ENCODE measurements at places on chromosomes 11 and 22.

GRCh38 chr11:42225664-42226063 lies 766.2 kb upstream of the LRRC4C start:
- DNase-seq: no peak

GRCh38 chr11:126061707-126062678 lies 673 bp downstream of the CDON start:
- DNase-seq: no peak

- DNase-seq: no peak
These were observed 77.3 kb upstream of the ATXN10 start for GRCh38 chr22:45594123-45594941.

DNA sequence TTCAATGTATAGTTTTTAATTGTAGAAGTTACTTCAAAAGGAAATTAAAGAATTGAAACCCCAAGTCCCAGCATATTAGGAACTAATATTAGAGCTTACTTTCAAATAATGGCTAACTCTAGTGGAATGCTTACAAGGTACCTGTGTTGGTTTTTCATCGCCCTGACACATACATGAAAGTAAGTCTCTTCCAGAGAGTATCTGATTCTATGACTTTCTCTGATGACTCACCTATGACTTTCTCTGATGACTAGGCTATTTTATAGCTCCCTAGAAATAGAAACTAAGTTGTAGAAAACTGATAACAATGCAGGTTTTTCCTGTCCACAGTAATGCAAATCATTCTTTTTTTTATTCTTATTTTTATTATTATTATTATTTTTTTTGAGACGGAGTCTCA lies 33.6 kb upstream of the MMP7 start:
- DNase-seq: no peak

DNA sequence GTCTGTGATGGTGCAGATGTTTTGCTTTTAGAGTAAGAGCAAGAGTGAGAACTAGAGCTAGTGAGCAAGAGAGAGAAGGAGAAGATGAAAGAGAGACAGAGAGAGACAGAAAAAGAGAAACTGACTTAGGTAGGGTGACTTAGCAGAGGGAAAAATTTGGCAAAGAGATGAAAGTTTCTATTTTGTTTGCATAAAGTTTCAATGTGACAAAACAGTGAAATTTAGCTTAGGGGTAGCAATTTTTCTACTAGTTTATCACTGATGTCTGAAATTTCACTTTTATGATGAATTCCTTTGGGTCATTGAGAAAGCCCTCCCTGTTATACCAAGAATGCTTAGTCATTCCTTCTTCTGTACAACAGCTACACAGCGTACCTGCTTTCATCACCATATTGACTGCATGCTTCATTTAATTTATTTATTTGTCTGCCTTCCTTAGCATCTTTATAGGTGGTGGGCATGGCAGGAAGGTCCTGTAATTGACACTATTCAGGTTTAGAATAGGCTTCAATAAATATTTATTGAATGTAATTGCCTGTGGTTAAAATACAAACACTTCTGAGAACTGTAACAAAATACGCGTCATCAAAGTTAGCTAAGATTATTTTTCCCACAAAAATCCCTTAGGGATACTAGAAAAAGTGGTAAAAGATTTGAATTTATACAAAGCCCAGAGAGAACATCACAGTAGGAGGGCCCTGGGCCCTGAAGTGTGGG lies 19.9 kb upstream of the CTSC start:
- DNase-seq: peak; percentile 22

DNA sequence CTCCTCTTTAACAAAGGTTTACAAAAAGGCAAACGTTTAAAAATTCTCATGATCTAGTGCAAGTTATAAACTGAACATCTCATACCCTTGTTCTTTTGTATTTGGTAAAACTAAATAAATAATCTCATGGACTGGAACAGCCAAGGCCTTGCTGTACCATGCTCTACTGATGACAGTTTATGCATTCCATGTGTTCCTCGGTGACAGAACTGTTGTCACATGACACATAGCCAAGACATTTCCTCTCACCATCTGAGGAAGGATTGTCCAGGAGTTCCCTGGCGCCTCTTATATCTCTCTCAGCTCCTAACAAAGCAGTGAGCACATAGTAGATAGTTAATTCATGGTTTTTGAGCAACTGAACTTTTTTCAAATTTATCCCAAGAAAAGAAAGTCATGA lies 12.6 kb downstream of the CCDC83 start:
- DNase-seq: no peak

- DNase-seq: no peak
These were observed 116.4 kb downstream of the TRIM29 start for GRCh38 chr11:120021391-120021953.

DNA sequence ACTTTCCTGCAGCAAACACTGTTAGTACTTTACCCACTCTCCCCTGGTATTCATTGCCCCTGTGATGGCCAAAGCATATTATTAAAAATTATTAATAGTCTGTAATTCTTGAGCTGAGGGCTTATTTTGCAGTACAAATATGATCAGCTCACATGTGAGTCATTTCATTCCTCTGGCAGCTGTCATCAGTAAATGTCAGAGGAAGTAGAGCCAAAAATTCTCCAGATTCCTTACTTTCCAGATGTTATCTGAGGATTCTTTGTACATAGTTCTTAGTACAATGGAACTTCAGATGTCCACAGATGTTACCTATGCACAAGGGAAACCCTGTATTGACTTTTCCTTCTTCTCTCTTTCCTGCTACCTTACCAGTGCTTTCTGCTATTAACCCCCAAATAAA lies 12.5 kb downstream of the OR5B3 start:
- DNase-seq: no peak

DNA sequence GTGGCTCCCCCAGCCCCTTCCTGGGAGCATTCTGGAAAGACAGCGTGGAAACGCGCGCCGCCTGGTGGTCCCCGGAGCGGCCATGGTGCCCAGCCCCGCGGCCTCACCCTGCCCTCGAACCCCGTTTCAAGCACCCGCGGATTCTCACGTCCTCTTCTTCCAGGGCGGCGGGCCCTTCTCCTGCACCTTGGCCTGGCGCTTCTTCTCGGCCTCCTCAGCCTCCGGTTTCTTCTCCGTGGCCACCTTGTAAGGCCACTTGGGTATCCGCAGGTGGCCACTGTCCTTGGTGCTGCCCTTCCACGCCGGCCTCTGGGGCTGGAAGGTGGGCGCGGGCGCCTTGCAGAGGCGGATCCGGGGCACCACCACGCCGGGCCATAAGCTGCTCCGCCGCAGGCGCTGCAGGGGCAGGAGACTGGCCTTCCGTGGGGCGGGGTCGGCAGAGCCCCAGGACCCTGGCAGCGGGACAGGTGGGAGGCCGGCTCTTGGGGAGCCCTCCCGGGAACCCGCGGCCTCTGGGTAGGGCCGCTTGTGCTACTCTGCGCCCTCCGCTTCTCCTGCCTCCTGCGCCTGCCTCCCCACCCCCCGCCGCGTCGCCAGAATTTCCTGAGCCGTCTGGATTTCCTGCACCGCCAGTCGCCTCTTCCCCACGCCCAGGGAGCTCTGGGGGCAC lies 83.4 kb downstream of the TRIM51G start:
- no peak for DNase-seq

GRCh38 chr11:23723861-23724260 lies 773.0 kb upstream of the LUZP2 start:
- no peak for DNase-seq

DNA sequence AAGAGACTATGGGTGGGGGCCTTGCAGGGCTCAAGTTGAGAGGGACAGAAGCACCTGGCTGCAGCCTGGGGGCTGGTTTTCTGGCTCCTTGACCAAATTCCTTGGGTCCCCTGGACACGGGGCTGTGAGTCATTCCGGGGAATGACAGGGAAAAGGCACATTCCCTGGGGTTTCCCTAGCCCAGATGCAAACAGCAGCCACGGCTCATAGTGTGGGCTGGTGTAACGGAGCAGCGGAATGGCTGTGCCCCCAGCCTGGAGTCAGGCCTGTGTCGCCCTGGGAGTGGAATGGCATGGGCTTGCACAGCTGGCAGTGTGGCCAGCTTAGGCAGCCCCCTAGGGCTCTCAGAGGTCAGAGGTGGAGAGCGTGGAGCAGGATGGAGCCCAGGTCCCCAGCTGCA lies 77.6 kb upstream of the KCNQ1OT1 start:
- DNase-seq: no peak

GRCh38 chr11:62538470-62539237 lies 8.0 kb downstream of the AHNAK start:
- DNase-seq: no peak

DNA sequence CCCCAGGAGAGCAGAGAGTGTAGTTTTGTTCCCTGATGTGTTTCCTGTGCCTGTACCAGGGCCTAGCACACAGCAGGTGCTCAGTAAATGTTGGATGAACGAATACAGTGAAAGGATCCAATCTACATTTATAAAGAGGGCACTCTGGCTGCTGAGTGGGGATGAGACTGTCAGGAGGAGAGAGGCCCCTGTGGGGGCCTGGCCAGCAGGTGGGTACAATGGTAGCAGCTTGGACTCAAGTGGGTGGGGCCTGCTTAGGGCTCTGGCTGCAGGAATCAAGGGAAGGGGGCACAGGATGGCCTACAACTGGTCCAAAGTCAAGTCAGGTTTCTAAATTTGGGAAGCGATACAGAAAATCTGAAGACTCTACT lies 156.6 kb upstream of the GRK3 start:
- DNase-seq: no peak

- DNase-seq: no peak
These were observed 43.4 kb downstream of the PDHX start for GRCh38 chr11:34959770-34960169.

GRCh38 chr11:23192256-23192655 lies 332.0 kb upstream of the CCDC179 start:
- DNase-seq: no peak

DNA sequence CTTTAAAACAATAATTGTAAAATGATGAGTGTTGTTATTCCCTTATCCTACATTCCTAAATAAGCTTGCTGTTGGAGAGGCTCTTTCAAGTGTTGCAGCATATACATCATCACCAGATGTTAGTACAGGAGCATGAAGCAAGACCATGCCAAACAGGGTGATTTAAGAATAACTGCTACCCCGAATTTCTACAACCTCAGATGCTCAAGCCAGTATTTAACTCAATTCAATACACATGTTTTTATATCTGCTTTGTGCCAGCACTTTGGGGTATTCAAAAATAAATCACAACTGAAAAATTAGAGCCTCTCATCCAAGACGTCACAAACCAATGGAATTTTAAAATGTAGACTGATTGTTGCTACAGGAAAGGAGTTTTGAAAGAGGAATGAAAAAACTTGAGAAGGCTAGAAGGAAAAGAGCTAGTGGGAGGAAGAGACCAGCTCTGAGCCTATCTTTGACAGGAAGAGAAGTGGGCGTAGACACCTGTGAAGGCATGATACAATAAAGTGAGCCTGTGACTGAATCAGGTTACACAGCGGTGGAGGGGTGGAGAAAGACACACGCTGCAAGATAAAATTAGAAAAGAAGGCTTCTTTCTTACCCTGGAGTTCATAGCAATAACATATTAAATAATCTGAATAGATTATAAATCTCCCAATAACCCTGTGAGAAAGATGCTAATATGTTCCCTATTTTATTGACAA lies 95.8 kb downstream of the DLG2 start:
- DNase-seq: no peak

DNA sequence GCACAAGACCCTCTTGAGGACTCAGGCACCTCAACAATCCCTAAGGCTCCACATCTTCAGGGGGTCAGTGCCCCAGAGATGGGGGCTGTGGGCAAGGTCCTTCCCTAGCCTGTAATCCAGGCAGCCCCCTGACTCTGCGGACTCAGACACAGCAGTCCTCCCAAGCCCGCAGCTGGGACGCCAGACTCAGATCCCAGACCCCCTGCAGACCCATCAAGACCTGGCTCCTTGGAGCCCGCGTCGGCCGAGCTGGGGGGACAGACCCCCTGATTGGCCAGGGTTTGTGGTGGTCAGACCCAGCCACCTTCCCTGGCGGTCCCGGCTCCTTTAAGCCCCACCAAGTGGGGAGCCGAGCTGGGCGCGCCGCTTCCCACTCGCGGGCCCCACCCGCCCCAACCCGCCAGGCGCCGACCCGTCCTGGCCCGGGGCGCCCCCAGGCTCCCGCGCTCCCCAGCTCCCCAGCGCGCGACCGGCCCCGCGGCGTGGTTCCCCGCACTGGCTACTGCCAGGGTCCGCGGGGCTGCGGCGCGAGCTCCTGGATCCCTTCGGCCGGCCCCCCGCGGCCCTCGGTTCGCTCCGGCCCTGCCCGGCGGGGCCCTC lies 458 bp downstream of the OSBPL5 start:
- no peak for DNase-seq

DNA sequence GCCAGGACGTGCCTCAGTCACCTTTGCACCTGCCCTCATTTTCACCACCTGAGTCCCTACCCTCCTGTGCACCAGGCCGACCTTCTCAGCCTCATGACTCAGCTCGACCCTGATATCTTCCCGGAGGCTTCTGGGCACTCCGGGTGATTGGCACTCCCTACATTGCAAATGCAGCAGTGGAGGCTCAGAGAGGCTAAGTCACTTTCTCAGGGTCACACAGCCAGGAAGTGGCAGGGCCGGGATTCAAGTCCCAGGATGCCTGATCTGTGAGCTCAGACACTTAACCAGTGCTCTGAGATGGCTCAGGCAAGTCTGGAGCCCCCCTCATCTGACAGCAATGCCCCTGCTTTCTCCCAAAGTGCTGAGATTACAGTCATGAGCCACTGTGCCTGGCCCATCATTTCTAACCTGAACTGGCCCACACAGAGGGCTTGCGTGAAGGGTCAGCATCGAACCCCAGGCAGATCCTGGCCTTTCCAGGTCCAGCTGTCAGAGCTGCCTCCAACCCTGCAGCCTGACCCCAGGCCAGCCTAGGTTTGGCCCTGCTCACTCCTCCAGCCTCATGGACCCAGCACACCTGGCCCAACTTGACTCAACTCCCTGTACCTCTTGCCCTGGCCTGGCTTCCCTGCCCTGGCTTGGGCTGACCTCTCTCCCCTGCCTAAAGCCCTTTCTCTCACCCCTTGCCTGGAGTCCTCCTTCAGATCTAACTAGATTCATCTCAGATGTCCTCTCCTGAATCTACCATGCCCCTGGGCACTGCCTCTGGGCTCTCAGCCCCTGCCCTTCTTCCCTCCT lies 40.7 kb upstream of the RTL6 start:
- DNase-seq: no peak

- DNase-seq: no peak
These were observed 140.5 kb upstream of the PGR start for GRCh38 chr11:101269990-101270660.

- DNase-seq: no peak
These were observed 45.3 kb downstream of the RAB6A start for GRCh38 chr11:73715541-73715940.

DNA sequence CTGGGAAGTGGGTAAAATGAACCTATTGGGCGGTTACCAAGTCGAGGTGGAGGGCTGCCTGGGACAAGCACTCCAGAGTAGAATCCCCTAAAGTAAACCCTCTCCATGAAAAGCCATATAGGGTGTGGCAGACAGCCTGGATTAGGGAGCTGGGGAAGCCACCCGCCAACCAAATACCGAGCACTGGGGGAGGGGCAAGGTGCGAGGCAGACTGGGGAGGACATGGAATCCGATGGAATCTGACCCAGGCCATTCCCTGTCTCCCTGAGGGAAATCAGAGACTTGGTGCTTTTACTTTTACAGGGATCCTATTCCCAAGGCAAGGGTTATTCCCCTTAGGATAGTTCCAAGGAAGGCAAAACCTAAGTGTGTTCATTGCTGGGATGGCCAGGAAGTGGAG lies 130.9 kb upstream of the HSD17B12 start:
- no peak for DNase-seq

Measured in hematopoietic multipotent progenitor cell treated with erythropoietin and hydrocortisone succinate and interleukin-3 and kit ligand, for 17 days (in vitro differentiated cells).